ENCODE measurements at places on chromosomes 16 and 17.

DNA sequence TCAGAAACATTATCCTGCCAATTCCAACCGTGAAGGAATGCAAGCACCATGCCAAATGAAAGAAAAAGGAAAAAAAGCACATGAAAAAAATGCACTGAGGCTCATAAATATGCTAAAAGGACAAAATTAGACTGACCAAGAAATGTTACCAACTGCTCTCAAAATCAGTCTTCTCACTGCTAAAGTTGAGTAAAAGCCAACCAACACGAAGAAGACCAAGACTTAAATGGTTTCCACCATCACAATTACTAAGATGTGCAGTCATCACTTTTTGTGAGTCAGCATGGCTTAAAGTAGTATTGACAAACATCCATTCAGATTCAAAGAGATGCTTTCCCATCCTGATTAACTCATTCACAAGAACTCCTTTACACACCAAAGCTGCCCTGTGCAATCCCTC, 16.4 kb downstream of the CDYL2 start:
- no peak for DNase-seq

DNA sequence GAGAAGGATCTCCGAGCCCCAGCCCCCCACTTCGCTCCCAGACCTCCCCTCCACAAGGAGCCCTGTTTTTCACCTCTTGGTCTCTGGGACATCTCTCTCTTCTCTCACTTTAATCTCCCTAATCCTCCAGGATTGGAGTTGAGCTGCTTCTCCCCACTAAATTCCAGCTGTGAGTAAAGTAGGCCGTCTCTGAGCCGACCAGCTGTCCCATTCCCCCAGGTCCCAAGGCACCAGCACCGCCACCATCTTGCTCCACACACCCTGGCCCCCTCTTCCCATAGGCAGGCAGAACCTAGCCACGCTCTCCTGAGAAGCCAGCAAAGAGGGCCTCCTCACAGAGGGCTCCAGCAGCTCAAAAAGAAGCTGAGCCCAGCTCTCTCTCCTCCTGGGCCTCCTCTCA, 878 bp downstream of the DLG4 start:
- DNase-seq, result no peak

- no peak for DNase-seq
Observed at GRCh38 chr17:64447526-64447925, 1.4 kb upstream of the MILR1 start.

- no peak for DNase-seq
Observed at GRCh38 chr16:13911306-13911705, 8.6 kb upstream of the ERCC4 start.

GRCh38 chr17:81294512-81295030, 536 bp downstream of the SLC38A10 start:
- no peak for DNase-seq

DNA sequence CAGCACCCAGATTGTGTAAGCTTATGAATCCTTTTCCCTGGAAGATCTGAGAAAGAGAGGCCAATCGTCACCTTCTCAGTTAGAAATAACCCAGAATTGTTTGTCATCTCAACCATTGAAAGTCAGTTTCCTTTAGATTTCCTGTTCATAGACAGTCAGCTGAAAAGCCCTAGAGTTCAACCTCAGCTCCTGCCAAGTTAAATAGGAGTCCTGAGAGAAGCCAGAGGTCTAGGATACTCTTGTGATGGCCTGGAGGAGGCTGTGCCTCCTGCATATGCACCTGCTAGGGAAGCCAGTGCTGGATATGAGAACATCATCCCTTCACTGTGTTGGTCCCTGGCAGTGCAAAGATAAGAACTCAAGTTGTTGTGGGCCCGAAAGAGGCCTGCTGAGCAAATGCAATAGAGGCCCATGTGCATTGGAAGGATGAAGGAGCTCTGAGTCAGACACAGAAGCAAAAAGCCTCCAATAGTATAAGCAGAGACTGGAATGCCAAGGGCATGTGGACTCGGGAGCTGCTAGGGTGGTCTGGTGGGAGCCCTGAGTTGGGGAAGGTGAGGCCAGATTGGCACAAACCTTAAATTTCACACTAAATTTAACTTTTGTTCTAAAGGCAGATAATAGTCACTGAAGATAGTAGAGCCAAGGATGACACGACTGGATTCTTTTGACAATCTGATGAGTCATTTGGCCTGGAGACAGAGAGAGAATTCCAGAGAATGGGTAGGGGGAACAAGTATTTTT, 520.9 kb upstream of the CDH5 start:
- no peak for DNase-seq

GRCh38 chr16:59993101-59993500, 1259.0 kb upstream of the GOT2 start:
- DNase-seq, result no peak

GRCh38 chr16:88368036-88368435, 14.7 kb upstream of the ZNF469 start:
- DNase-seq, result no peak

- DNase-seq, result no peak
Observed at GRCh38 chr17:82972836-82973372, 106.5 kb upstream of the METRNL start.

DNA sequence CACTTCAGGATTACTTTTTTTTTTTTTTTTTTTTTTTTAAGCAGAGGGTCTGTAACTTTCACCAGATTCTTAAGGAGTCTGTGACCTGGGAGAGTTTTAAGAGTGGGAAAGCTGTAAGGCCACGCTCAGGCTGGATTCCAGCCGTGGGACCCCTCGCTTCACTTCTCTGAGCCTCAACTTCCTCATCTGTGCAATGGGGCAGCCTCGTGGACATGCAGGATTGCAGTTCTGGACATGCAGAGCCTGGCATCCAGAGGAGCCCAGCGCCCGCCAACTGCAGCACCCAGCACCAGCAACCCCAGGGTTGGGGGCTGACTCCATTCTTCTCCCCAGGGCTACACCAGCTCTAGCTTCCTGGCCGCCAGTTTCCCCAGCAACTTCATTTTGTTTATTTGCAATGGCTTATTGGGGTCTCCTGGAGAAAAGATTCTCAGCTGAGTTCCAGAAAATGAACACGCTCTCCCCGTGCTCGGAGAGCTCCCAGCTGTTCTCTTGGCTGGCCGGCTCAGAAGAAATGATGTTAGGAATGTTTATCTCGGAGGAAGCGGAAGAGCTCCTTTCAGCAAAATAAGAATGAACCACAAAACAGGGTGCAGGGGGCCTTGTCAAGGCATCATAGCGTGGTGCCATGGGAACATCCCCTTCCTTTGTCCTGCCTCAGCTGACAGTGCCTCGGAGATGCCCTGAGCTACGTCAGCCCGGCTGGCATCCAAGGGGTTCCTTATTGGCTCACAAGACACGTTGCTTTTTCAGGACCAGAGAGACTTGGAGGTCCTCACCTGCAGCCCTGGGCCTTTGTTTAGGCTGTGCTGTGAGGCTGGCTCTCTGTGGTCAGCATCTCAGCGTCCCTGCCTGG, 22.9 kb upstream of the ZCCHC14 start:
- no peak for DNase-seq

DNA sequence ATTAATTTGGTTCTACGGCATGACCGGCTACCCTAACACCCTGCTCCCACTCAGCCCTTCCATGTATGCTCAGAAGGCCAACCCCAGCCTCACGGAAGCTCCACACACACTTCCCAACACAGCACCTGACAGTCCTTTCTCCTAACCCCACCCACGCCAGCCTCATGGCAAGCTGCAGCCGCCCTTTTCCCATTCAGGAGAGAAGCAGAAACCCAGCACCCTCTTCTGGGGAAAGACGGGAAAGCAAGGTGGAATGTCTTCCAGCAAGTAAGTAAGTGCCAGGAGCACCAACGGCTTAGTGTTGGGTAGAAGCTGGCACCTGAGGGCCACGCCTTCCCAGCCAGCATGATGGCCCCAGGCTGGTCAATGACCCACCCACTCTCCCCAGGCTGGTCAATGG, 32.1 kb downstream of the ABR start:
- DNase-seq, result peak; percentile 81

- DNase-seq, result no peak
Observed at GRCh38 chr16:73122604-73123391, 74.9 kb upstream of the ZFHX3 start.

GRCh38 chr17:27495460-27495859, 39.2 kb downstream of the KSR1 start:
- no peak for DNase-seq

DNA sequence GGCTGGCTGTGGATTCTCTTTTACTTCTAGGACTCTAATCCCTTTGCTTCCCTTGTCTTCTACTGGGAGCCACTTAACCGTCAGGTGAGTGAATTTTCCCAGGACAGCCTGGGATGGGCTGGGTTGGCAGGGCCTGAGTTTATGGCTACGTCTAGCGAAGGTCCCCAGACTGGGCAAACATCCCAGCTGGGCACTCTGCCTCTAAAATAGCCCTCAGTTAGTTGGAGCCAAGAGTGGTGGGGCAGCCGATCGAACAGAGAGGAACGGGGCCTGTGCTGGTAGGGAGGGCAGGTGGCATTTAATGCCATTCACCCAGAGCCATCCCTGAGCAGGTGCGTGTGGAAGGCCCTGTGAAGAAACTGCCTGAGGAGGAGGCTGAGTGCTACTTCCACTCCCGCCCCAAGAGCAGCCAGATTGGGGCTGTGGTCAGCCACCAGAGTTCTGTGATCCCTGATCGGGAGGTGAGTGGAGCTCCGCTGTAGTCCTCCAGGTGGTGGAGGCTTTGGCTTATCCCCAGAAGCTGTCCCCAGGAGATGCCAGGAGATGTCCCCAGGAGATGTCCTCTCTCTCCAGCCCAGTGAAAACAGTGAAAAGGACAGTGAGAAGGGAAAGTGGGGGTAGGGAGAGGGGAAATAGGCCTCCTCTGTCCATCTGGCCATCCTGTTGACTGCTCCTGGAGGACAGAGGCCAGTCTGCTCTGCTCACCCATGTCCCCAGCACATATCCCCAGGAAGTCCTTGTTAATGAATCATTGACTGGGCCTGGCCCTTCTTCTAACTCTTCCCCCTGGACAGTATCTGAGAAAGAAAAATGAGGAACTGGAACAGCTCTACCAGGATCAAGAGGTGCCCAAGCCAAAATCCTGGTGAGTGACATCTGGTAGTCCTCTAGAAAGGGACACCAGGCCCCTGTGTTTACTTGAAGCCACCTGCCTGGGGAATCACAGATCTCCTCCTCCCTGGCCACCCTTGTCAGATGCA, 4.4 kb downstream of the PNPO start:
- DNase-seq, result no peak

DNA sequence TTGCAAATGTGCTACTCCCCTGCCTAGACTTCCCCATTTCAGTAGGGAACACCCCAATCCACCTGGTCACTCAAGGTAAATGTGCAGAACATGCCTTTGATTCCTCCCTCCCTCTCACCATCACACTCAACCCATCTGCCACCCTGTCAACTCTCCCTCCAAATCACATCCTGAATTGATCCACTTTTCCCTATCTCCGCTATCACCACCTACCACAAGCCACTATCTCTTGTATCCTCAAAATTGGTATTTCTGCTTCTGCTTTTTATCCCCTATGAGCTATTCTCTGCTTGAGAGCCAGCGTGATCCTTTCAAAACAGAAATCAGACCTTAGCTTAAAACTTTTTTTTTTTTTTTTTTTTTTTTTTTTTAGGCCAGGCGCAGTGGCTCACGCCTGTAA, 5.4 kb upstream of the NOL11 start:
- DNase-seq, result no peak

DNA sequence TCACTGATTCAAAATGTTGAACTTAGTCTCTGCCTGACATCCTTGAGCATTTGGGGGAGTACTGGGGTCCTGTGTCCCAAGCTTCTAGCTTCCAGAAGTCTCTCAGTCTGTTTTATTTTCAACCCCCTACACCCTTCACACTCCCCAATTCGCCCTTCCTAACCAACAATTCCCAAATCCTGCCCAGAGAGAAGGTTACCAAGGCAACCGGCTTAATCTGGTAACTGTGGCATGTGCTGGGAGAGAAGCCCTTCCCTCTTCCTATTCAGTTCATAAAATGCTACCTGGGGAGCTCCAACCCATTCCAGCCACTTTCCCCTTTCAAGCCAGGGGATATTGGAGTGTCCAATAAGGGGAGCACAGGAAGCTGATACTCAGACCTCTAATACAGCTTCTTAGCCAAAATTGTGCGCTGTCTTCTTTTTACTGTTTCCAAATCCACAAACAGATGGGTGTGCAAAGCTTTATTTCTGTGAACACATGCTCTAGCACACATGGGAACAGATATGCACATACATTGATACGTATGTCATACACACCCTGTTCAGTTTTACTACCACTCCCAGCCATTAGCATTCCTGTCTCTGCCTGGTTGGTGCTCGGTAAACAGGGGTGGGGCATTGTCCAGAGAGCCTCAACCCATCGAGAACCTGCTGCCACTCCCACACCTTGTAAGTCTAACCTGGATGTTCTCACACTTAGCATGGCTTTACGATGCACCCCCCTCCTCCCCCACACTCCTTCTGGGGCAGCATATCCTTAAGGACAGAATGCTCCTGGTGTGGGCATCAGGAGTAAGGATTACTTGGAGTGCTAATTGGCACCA, 1.1 kb upstream of the RAPGEFL1 start:
- DNase-seq, result no peak

DNA sequence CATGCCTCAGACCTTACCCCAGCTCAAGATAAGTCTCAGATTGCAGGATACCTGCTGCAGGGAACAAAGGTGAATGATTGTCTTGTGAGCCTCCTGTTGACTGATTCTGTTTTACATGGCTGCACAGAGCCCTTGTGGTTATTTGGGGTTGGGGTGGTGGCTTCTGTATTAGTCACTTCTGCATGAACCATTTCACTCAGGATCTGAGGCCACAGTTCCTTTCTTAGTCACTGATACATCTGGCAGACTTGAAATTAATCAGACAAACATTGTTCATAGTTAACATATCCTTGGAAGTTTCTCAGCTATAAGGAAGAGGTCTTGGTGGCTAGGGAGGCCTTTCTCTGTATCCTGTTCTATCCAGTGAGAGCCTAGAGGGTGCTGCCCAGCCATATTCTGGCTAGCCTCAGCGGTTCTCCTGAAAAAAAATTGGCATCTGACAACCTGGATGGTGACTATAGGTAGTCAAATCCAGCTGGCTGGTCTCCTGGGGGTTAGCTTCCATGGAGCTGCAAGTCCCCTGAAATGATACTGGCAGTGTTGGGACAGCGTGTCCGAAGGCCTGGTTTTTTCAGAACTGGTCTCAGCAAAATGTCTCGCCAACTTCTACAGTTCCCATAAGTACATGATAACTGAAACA, 8.4 kb upstream of the PLK1 start:
- peak; percentile 42 for DNase-seq

- DNase-seq, result no peak
Observed at GRCh38 chr17:66437476-66438026, 135.1 kb downstream of the PRKCA start.
